Neural progenitor cell (in vitro differentiated cells): ENCODE measurements at places on chromosomes 3 and 15.

- no peak for DNase-seq
Measured at GRCh38 chr3:193842029-193842798, 249.2 kb downstream of the OPA1 start.

- no peak for DNase-seq
Measured at GRCh38 chr3:157872902-157873301, 233.3 kb downstream of the SHOX2 start.

DNA sequence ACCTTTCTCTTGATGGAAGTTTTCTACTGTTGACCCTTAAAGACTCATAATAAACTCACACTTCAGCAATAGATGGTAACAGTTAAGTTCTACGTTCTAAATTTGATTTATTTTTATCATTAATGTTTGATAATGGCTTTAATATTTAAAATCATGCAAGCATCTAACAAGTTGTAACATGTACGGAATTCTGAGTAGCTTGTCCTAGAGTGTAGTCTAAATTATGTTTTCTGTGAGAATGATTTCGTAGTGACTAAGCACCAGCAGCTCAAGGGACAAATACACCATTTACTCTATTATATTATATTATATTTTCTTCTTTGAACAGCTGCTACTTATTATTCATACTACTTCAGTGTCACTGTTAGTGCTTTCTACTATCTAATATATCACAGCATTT lies 345.6 kb downstream of the NLGN1 start:
- no peak for DNase-seq

DNA sequence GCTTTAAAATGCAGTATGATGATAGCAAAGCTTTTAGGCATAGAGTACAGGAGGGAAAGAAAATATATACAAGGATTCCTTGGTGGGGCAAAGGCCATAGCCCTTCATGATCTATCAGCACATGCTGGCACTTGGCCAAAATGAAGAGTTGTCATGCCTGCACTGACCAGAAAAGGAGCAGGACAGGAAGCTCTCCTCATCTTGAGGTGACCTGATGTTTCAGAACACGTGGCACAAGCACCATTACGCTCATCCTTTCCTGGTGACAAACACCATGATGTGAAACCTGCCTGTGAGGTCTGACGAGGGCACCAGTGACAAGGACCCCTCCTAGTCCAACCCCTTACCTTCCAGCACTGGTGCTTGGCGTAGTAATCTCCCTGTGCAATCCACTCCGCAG lies 77.9 kb upstream of the DCLK3 start:
- no peak for DNase-seq

- DNase-seq = no peak
Measured at GRCh38 chr3:66405701-66406091, 95.1 kb downstream of the LRIG1 start.

DNA sequence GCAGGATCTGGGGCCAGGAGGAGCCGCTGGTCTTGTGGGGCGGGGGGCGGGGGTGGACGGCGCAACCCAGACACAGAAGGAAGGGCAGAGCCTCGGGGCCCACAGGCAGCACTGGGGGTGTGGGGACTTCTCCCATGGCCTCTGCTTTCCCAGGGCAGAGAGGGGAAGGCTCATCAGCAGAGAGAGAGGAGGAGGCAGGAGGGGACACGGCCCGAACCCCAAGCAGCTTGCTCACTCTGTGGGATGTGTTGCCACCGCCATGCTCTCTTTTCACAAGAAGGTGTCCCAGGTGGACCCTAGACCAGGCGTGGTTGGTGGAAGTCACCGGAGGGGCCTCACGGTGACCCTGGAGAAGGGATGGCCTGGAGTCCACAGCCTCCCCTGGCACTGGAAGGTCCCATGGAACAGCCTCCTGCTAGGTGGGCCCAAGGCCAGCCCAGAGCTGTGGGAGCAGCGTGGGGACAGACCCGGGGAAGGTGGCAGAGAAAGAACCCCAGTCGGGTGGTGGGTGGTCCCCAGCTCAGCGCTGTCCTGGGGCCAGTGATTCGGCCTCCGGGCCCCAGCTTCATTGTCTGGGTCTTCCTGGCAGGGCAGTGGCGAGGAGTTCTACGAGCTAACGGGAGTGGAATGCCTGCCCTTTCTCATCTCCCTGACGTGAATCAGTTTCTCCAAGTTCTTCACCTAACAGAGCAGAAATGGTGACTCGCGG lies 46.8 kb upstream of the PCSK6 start:
- no peak for DNase-seq

DNA sequence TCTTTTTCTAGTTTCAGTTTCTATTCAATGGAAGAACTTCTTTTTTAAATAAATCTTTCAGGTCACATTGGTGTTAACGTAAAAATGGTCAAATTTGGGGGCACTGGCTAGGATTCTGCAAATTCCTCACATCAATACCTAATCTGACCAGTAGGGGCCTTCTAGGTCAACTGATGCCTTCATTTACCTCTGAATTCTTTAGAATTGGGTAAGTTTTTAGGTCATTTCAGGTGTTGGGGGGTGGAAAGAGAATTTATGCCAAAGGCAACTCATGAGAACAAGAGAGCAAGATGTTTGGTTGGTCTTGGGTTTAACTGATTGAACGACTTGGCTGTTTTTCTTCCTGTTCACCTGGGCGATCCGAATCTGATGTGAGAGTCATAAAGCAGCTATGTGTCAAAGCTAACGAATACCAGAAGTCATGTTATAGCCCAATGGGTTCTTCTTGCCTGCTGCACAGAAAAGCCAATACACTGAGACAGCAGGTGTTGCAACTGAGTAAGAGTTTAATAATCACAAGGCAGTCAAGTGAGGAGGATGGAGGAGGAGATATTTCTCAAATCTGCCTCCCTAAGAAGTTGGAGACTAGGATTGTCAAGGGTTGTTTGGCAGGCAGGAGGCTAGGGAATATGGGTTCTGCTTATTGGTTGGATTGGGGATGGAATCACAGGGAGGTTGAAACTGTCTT lies 15.3 kb downstream of the LRRC49 start:
- peak; percentile 14 for DNase-seq

GRCh38 chr15:82566690-82567089 lies 26.4 kb upstream of the RPS17 start:
- no peak for DNase-seq

DNA sequence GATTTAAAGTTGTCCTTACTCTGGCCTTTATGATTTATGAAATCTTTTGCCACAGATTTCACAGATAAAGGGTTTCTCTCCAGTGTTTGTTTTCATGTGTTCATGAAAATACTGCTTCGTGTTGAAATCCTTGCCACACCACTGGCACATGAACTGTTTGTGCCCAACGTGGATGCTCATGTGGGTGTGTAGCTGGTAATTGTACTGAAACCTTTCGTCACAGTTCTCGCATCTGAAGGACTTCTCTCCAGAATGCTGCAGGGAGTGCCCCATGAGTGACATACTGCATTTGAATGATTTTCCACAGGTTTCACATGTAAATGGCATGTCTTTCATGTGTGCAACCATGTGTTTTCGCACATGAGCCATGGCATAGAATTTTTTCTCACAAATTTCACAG lies 111.9 kb downstream of the DOCK3 start:
- no peak for DNase-seq

DNA sequence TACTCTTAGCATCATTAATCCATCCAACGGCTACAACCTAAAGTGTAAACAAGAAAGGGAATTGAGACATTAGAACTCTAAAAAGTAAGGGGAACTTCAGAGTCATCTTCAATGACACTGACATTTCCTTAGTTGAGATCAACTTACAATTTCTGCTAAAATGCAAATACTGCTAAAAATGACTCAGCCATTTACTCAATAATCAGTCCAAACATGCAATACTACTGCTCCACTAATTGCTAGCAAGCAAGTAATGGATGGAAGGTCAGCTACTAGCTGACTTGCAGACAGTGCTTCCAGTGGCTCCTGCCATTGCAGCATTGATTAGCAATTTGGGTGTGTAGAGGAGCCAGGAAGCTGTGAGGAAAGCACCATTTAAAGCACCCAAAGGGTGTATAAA lies 28.4 kb downstream of the CD200R1L start:
- no peak for DNase-seq

DNA sequence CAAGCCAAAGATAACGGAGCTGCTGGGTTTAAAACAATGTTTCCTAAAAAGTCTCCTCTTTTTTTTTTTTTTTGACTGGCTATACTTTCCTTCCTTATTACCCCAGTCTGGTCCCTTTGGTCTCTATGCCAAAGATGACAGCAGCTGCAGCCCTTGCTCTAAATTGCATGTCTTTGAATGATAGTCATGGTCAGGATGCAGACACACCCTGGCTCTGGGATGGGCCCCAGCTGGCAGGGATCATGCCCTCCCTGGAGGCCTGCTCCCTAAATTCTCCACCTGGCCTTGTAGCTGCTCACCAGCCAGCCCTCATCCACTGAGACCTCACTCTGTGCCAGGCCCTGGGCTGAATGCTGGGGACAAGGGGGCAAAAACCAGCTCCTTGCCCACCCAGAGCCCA lies 95.8 kb downstream of the MESD start:
- DNase-seq = no peak

GRCh38 chr15:55116636-55117035 lies 80.1 kb downstream of the RSL24D1 start:
- no peak for DNase-seq

DNA sequence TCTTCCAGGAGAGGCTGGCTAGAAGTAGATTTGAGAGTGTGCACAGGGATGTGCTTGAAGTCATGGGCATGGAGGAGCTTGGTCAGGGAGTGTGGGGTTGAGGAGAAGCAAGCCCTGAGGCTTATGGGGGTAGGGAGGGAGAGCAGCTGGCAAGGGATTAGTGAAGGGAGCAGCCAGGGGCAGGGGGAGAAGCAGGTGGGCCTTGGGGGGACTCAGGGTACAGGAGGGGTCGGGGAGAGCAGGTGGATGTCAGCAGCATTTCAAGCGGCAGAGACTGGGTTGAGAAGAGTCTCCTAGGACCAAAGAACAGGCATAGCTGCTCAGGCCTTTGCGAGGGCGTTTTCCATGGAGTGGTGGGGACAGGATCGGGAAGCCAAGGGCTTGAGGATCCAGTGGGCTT lies 3.4 kb upstream of the LMAN1L start:
- DNase-seq = no peak

GRCh38 chr3:88040529-88040928 lies 18.3 kb downstream of the CGGBP1 start:
- no peak for DNase-seq

DNA sequence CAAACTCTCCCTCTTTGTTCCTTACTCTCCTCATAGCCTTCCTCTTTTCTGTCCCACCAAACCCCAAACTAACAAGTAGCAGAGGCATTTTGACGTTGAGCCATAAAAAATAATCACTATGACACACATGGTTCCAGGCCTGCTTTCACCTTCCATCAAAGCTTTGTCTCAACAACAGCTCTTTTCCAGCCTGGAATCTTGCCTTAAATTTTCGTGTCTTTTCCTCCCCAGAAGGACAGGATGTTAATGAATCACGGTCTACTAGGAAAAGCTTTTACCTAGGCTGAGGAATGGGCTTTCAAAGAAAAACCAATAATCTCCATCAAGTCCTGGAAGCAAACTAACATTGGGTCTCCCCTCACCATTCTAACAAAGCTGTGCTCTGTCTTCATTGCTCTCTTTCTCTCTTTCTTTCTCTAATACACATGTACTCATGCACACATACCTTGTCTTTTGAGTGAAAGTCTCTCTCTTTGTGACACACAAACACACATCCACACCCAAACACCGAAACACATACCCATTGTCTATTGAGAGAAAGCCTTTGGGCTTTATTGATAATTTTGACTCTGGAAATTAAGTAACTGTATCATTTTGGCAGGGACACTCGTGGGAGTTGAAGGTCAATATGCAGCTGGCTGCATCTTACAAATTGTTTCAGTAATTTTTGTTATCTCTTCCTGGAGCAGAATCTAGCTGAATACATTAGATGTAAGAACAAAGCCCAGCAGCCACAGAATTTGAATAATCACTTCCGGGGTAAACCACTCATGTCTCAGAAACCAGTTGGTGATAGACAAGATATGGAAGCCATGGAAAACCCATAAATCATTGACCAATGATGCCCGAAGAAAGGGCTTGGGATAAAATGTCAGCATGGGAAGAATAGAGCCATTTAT lies 107.4 kb upstream of the SLC4A7 start:
- no peak for DNase-seq

DNA sequence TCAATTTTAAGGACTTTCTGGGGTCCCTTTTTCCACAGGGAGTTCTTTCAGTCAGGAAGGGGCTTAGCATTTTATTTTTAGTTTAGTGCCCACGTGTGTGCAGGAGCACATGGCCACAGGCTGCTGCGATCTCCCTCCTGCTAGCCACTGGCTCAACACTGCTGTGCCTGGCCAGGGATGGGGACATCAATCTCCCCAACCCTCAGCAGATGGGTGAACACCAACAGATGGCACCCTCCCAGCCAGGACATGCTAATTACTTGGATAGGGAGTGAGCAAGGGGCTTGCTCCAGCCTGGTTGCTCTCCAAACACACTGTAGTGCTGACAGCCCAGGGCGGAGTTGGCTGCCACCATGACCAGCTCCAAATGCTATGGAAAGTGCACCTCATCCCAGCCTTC lies 7.4 kb upstream of the RIOX2 start:
- peak; percentile 27 for DNase-seq

- no peak for DNase-seq
Measured at GRCh38 chr15:88390164-88390901, 76.9 kb downstream of the MRPL46 start.

GRCh38 chr3:141499284-141499683 lies 12.5 kb downstream of the RASA2 start:
- no peak for DNase-seq

- no peak for DNase-seq
Measured at GRCh38 chr3:111667621-111668239, 72.6 kb upstream of the ZBED2 start.

DNA sequence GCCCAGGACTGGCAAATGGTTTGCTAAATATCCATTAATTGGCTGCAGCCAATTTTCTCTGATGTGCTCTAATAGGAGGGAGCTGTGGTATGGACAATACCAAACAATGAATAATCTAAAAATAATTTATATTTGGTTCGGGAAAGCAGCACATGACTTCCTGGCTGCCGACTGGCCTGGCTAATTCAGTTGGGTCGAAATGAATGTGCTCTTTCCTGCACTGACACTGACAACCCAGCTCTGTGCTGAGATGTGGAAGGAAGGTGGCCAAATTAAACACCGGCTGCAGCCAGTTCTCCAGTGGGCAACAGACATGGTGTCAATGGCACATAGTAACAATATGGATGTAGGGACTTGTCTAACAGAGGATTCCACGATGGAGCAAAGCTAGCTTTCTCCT lies 21.1 kb upstream of the COLQ start:
- DNase-seq = no peak
